ENCODE measurements at places on chromosomes 11 and 22. TPM values are rescaled to one million over a fixed set of nuclear protein-coding genes. Genes with fewer than 3 reads are reported as not detected.

GRCh38 chr11:45179686-45180178, 33.3 kb downstream of the PRDM11 start:
- H3K4me3 ChIP-seq, result peak overlapping the region; percentile 39
- no peaks in the 10 kb centered on the region for H3K36me3 ChIP-seq
- H3K27ac ChIP-seq, result no peak overlapping the region
- no peak for DNase-seq
- peaks cover 2% of the 10 kb centered on the region for H3K4me1 ChIP-seq
- peaks cover 39% of the 10 kb centered on the region for H3K27me3 ChIP-seq

KDM4F gene
- total RNA-seq, result not detected

DNA sequence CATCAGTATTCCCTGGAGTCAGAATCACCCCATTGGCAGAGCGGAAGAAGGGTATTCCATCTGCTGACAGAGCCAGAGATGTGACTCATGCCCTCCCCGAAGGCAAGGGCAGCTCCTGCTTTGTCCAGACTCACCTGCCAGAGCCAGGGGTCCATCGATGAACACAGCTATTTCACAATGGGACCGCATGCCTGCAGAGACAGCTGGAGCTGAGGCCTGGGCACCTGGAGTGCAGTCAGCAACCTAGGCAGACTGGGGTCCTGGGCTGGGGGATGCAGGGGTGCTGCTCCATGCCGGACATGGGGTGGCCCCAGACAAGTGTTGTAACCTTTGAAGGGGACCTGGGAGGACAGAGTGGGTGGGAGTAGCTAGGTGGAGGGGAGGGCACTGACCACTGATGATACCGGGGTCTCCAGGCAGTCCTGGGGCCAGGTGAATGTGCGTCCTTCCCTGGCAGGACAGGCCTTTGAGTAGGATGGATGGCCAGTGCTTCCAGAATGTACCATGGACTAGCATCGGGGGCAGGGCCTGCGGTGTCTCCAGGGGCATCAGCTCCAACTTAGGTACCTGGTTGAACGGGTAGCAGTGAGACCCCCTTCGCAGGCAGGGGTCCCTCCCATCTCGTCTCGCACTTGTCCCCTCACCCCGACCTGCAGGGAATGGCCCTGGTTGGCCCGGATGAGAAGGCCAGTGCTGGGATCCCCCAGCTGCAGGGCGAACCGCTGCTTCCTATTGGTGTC, 1.7 kb downstream of the TRPT1 start:
- no peaks in the 10 kb centered on the region for H3K27me3 ChIP-seq
- peak overlapping the region; percentile 86 for H3K27ac ChIP-seq
- DNase-seq, result no peak

SLC2A11 gene
- total RNA-seq, result 8.0 TPM

OR52N4 gene
- 0.38 TPM for total RNA-seq

DNA sequence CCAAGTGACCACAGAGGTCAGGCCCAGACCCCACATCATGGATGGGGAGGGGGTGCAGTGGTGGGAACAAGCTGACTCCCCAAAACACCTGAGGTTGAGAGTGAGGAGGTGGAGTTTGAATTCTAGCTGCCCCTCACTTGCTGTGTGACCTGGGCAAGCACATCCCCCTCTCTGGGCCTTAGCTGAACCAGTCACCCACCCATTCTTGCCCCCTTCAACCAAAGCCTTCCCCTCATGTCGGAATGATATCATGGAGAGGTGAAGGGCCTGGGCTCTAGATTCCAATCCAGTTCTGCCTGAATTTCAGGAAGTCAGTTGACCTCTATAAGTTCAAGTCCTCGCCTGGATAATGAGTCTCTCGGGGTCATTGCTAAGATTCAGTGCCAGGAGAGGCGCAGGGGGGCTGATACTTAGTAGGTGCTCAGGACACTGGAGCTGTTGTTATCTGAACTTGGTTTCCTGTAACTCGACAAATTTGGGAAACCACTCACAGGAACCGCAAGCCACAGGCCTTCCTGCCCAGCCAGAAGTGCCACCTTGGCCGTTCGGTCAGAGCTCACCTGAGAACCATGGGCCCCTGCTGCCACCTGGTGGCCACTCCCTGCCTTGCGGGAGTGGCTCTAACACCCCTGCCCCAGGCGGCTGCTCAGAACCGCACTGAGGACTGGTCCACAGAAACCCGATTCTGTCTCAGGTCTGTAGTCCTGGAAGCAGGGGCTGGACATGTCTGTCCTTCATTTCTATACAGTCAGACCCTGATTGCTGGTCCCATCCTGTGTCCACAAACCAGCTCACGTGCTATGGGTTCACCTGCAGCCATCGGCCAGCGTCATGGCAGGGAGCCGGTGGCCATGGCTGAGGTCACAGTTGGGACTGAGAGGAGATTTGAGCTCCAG, 6.9 kb downstream of the CDC42EP1 start:
- no peaks in the 10 kb centered on the region for H3K36me3 ChIP-seq
- H3K27me3 ChIP-seq, result peaks cover 28% of the 10 kb centered on the region

USP2 gene
- total RNA-seq, result 0.35 TPM

GRCh38 chr22:36862251-36863242, 1.7 kb downstream of the NCF4 start:
- H3K36me3 ChIP-seq, result peaks cover 31% of the 10 kb centered on the region
- peak; percentile 66 for DNase-seq
- H3K27ac ChIP-seq, result peak overlapping the region; percentile 97
- peak overlapping the region; percentile 76 for H3K4me3 ChIP-seq

CCDC87 gene
- total RNA-seq, result 0.21 TPM

DNA sequence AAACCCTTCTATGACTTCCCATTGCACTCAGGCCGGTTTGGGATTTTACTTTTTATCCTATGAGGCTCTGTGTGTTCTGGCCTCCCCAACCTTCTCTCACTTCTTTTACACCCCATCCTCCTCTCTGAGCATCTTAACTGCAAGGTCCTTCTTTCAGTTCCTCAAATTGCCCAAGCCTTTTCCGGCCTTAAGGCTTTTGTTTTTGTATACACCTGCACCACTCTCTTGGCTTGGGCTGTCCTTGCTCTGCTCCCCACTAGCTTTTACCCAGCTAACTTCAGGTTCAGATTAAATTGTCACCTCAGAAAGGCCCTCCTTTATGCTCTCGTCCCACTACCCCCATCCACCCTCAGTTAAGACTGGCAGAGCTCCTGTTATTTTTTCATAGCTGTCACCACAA, 55.5 kb downstream of the FAM83F start:
- peak overlapping the region; percentile 35 for H3K27ac ChIP-seq
- H3K36me3 ChIP-seq, result peaks cover 3% of the 10 kb centered on the region
- H3K27me3 ChIP-seq, result no peaks in the 10 kb centered on the region
- no peak overlapping the region for H3K4me3 ChIP-seq

GRCh38 chr11:41498726-41499125, 39.3 kb upstream of the LRRC4C start:
- H3K27ac ChIP-seq, result no peak overlapping the region
- H3K27me3 ChIP-seq, result no peaks in the 10 kb centered on the region
- no peaks in the 10 kb centered on the region for H3K4me1 ChIP-seq

DNA sequence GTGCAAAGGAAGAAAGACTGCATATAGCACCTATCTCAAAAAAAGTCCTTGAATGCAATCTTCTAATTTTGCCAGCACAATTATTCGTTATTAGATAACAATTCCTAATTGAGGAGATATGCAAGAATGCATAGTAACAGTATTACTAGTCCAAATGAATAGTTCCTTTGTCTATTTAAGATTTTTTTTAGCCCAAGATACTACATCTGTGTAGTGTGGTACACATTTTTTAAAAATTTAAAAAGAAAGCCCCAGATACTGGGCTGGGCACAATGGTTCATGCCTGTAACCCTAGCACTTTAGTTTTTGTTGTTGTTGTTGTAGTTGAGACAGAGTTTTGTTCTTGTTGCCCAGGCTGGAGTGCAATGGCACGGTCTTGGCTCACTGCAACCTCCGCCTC, 43.7 kb downstream of the RAB6A start:
- no peaks in the 10 kb centered on the region for H3K27me3 ChIP-seq
- DNase-seq, result no peak
- H3K4me3 ChIP-seq, result no peak overlapping the region
- H3K36me3 ChIP-seq, result peaks cover 41% of the 10 kb centered on the region

GRCh38 chr11:927871-928270, 2.2 kb downstream of the AP2A2 start:
- no peak overlapping the region for H3K27ac ChIP-seq
- H3K27me3 ChIP-seq, result no peaks in the 10 kb centered on the region
- peak overlapping the region; percentile 45 for H3K4me3 ChIP-seq

- H3K4me3 ChIP-seq, result peak overlapping the region; percentile 77
- H3K36me3 ChIP-seq, result peaks cover 86% of the 10 kb centered on the region
- H3K27ac ChIP-seq, result peak overlapping the region; percentile 72
These were observed 18.5 kb downstream of the CD5 start for GRCh38 chr11:61120706-61121191.

DNA sequence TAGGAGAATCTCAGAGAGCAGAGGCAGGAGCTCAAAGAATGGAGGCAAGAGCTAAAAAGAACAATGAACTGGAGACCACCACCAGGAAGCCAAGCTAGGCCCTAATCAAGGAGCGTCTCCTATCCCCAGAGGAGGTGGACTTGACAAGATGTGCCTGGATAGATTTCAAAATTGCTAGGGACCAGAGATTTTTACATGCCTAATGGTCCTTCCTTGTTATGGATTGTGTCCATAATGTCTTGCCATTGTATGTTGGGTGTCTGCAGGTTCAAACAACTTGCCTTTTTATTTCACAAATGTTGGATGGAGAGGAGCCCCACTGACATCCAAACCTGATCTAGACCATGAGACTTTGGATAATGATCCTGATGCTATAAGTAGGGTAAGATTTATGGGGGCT, 88.2 kb upstream of the TP53I11 start:
- H3K27ac ChIP-seq, result no peak overlapping the region
- H3K4me1 ChIP-seq, result no peaks in the 10 kb centered on the region
- no peak overlapping the region for H3K4me3 ChIP-seq
- H3K27me3 ChIP-seq, result peaks cover under 1% of the 10 kb centered on the region

- H3K36me3 ChIP-seq, result no peaks in the 10 kb centered on the region
- H3K27ac ChIP-seq, result no peak overlapping the region
- no peak overlapping the region for H3K4me3 ChIP-seq
- H3K27me3 ChIP-seq, result peaks cover 7% of the 10 kb centered on the region
- no peak for DNase-seq
- peaks cover 3% of the 10 kb centered on the region for H3K4me1 ChIP-seq
These were observed 4.0 kb downstream of the KCNJ1 start for GRCh38 chr11:128862908-128863660.

DNA sequence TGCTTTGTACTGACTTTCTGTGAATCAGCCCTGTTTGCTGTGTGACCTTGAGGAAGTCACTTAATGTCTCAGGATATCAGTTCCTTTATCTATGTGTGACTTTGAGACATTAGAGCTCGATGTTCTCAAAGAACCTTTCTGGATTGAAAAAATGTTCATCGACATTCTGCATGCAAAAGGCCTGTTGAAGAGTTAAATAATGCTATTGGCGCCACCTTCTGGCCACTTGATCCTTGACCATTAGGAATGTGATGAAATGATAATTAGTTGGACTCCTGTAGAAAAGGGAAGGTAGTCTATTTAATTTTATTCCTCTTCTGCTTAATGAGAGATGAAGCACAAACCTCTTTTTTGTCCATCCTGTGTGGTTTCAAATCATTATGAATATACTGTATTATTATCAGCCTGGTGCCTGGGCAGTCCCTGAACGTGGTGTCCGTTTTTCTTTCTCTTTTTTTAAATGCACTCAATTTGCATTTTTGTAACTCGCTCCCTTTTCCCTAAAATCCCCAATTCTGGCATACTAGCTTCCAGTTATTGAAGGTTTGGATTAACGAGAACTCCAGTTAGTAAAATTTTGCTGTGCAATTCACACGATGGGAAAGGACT, 20.7 kb downstream of the ELF5 start:
- H3K27me3 ChIP-seq, result peaks cover 2% of the 10 kb centered on the region
- no peaks in the 10 kb centered on the region for H3K36me3 ChIP-seq
- no peaks in the 10 kb centered on the region for H3K4me1 ChIP-seq
- peak; percentile 75 for DNase-seq

COPB1 gene
- total RNA-seq, result 93.5 TPM

DNA sequence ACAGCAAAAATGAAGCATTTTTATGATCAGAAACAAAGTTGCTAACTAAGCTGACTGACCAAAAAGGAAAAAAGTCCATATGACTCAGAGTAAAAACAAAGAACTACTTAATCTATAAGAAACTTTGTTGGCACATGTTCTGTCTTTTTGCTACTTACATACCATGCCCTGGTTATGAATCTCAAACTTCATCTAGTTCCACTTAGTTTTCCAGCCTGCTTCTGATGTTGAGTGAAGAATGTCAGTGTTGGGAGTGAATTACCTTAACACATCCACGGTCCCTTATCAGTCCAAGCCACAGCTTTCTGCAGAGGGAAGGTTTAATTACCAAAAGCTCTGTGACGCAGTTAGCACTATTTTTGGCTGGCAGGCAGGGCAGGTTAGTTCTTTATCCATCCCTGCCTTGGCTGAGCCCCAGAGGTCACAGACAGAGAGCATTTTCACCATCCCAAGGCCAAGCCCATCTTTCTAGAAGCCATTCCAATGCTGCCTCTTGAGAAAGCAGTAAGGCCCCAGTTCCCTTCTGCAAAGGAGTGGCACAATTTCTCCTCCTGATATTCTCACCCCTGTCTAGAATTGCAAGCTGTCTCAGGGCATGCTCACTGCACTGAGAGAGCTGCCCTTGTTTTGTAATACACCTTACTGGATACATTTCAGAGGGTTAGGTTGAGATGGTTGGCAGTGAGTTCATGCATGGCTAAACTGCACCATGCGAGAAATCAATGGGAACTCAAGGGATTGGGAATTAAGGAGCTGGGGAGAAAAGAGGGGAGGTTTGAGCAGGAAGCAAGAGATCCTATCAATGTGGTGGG, 67.1 kb downstream of the SLC1A2 start:
- DNase-seq, result no peak
- peaks cover 16% of the 10 kb centered on the region for H3K4me1 ChIP-seq
- no peaks in the 10 kb centered on the region for H3K36me3 ChIP-seq
- no peaks in the 10 kb centered on the region for H3K27me3 ChIP-seq

DNA sequence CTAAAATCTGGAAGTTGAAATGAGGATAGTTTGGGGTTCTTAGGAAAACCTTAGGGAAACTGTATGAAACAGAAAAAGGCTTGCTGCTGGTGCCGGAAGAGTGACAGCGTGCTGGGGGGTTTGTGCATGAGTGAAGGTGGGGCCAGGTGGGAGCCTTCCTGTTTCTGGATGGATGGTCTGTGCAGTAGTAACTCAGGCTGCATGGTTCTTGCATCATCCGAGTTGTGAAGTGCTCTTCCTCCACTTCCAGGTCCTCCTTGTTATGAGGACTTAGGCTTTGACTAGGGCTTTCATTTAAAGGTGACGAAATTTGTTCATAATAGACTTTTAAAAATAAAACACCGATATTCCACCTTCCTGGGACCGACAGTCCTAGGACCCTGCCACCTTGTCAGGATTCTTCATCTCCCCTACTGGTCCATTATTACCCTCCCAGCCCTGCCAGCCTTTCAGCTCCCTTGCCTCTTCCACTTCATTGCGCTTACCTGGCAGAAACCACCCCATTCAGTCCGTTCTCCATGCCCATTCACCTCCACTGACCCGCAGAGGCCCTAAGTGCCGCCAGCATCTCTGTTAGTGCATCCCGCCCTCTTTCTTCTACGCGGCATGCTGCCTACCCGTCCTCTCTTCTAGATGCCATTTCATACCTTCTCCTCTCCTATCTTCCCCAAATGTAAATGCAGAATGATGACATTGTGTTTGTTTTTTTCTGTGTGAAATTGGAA, 47.3 kb downstream of the PPFIA1 start:
- H3K36me3 ChIP-seq, result peaks cover 10% of the 10 kb centered on the region
- H3K4me1 ChIP-seq, result peaks cover 12% of the 10 kb centered on the region
- no peak overlapping the region for H3K27ac ChIP-seq
- H3K27me3 ChIP-seq, result no peaks in the 10 kb centered on the region
